Naive B cell (primary cell): ENCODE measurements at places on chromosomes 3 and 15. TPM values are rescaled to one million over a fixed set of nuclear protein-coding genes. Genes with fewer than 3 reads are reported as not detected.

Gene CPLX3
- polyA plus RNA-seq, result not detected

Gene LRRC31
- polyA plus RNA-seq, result not detected

Gene KNL1
- polyA plus RNA-seq, result 1.3 TPM

Gene THRB
- 1.9 TPM for polyA plus RNA-seq

DNA sequence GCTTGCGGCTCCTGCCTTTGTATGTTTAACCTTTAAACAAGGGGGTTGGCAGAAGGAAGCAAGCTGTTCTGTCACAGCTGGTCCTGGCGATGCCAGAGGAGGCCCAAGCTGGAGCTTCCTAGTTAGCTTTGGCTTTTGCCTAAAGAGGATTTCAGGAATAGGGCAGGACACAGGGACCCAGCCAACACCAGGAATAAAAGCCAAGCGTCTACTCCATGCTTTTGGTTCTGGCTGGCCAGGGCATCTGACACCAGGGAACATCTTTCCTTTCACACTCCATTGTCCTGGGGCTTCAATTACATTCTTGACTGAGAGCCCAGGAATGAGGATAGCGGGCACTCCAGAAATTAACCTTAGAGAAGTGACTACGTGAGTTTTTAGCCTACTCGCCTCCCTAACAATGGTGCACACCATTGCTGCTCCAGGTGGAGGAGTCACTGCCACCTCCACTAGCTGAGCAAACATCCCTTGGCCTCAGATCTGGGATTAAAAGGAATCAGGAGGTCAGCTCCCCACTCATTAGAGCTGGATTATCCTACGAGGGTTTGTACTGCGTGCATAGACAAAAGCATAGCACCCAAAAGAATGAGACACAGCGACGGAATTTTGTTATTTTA is 38.2 kb downstream of the TPM1 start:
- DNase-seq, result no peak

DNA sequence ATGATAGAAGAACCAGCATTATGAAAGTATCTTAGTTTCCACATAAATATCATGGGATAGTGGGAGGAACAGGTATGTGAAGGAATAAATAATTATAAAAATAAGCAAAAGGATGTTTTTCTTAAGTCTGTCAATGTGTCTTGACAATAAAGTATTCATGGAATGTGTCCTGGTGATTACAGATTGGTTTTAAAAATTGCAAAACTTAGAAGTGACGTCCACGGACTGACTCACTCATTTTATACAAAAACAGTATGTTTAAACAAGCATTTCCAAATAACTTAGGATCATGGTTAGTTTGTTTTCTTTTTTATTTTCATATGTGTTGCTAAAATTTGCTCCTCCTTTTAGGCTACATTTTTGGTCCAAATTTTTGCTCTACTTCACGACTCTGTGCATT is 687.0 kb upstream of the NECTIN3 start:
- DNase-seq, result no peak

GRCh38 chr3:146279013-146279412 is 28.1 kb upstream of the PLSCR4 start:
- DNase-seq, result no peak

- DNase-seq, result no peak
Measured at GRCh38 chr3:172287937-172288477, 160.2 kb downstream of the GHSR start.

GRCh38 chr15:63176302-63176701 is 13.1 kb upstream of the RAB8B start:
- no peak for DNase-seq
